Liver (tissue), 10 donors: ENCODE measurements at places on chromosomes 6 and 20. TPM values are rescaled to one million over a fixed set of nuclear protein-coding genes. Genes with fewer than 3 reads are reported as not detected.
A peak's percentile ranks its signal among the peaks of the same experiment; 100 is the strongest.

Gene NUDT3
- total RNA-seq = 20.2 TPM

Gene BNIP5
- total RNA-seq = not detected

Gene ARID1B
- 49.0 TPM for total RNA-seq

Gene SYNGAP1
- total RNA-seq = 1.8 TPM

Gene AVP
- total RNA-seq = not detected

- H3K27ac ChIP-seq = no peak overlapping the region
- no peak overlapping the region for H3K4me3 ChIP-seq
- no peak for DNase-seq
- H3K27me3 ChIP-seq = no peaks in the 10 kb centered on the region
- no peaks in the 10 kb centered on the region for H3K36me3 ChIP-seq
- H3K4me1 ChIP-seq = no peaks in the 10 kb centered on the region
Measured at GRCh38 chr6:109491207-109491938, 8.4 kb upstream of the ZBTB24 start.

DNA sequence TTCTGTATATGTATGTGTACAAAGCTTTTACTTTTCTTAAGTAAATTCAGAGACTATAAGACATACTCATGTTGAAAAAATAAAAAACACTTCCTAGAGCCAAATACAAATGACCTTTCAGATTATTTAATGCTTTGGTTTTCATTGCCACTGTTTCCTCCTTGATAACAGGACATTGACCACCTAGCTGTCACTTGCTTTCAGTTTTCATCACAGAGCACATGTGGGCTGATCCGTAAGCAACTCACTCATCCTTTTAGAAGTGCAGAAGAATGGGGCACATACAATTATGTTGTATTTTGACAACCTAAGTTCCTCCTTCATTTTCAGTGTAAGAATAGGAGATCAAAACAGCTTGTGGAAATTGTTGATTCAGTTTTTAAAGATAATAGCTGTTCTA lies 6.2 kb downstream of the ZBTB2 start:
- H3K36me3 ChIP-seq = no peaks in the 10 kb centered on the region
- H3K27ac ChIP-seq = peak overlapping the region; percentile 23
- no peak overlapping the region for H3K4me3 ChIP-seq
- no peaks in the 10 kb centered on the region for H3K27me3 ChIP-seq
